ENCODE measurements at places on chromosomes 3 and 15. TPM values are rescaled to one million over a fixed set of nuclear protein-coding genes. Genes with fewer than 3 reads are reported as not detected.

The SEMA3G gene
- total RNA-seq, result 0.47 TPM

The RETNLB gene
- total RNA-seq, result not detected

The LNP1 gene
- total RNA-seq, result 4.7 TPM

GRCh38 chr3:45592830-45593707 lies 1.5 kb upstream of the LIMD1 start:
- H3K4me3 ChIP-seq, result peak overlapping the region; percentile 2
- no peaks in the 10 kb centered on the region for H3K36me3 ChIP-seq
- H3K27ac ChIP-seq, result peak overlapping the region; percentile 95
- no peaks in the 10 kb centered on the region for H3K27me3 ChIP-seq
- peak; percentile 89 for DNase-seq

DNA sequence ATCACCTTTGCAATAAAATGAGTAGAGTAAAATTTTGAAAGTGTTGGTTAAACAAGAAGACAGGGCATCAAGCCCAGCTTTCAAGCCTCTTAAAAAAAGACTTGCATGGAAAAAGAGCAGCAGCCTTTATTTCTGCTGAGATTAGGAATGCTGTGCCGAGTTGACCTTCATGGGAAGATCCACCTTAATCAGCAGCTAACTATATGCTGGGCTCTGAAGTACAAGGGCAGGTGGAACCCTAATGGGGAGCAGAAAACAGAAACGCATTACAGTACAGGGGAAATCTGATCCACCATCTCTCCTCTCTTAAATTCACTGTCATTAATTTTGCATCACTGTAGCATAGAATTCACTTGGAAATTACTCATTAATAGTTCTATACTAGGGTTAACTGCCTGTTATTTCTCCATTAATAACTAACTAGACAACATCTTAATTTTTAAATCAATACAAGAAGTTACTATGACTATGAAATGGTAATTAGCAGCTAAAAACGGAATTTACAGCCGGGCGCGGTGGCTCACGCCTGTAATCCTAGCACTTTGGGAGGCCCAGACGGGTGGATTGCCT lies 133.6 kb downstream of the GHSR start:
- no peaks in the 10 kb centered on the region for H3K27me3 ChIP-seq
- H3K27ac ChIP-seq, result no peak overlapping the region
- DNase-seq, result no peak
- H3K4me1 ChIP-seq, result no peaks in the 10 kb centered on the region
- H3K4me3 ChIP-seq, result no peak overlapping the region

- DNase-seq, result no peak
- H3K27me3 ChIP-seq, result no peaks in the 10 kb centered on the region
- no peaks in the 10 kb centered on the region for H3K4me1 ChIP-seq
- H3K36me3 ChIP-seq, result no peaks in the 10 kb centered on the region
- no peak overlapping the region for H3K27ac ChIP-seq
Measured at GRCh38 chr3:30354513-30354912, 251.9 kb upstream of the TGFBR2 start.

- DNase-seq, result no peak
- H3K4me1 ChIP-seq, result no peaks in the 10 kb centered on the region
- no peaks in the 10 kb centered on the region for H3K27me3 ChIP-seq
- no peak overlapping the region for H3K27ac ChIP-seq
- no peaks in the 10 kb centered on the region for H3K36me3 ChIP-seq
Measured at GRCh38 chr3:142709207-142709606, 14.6 kb upstream of the TRPC1 start.

DNA sequence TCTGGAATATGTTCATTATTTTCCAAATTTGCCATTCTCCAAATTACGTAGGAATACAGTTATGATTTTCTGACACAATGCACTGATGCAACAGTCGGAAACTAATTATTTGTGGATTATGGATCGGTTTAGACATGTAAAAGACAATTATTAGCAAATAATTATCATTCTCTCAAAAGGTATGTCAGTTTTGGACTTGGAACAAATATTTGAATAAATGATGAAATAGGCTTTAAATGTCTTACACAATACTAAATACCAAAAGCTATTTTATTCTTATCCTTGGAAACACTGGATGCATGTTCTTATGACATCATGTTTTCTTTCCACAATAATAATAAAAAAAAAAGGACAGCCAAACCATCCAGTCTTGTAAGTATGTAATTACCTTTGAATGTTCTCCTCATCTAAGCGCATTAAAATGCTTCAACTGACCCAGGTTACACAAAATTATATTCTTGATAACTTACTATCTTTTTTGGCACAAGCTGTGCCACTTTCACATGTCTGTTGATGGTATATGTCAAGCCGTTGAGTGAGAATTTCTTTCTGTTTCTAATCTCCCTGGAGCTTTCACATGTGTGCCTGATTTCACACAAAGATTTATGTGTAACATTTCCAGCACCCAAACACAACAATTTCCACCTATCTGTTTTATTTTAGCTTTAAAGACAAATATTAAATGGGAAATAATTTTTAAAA lies 238.5 kb upstream of the ZNF385D start:
- H3K27me3 ChIP-seq, result no peaks in the 10 kb centered on the region
- no peaks in the 10 kb centered on the region for H3K36me3 ChIP-seq
- no peak for DNase-seq
- H3K4me3 ChIP-seq, result no peak overlapping the region

GRCh38 chr15:65993236-65993635 lies 123.9 kb downstream of the RAB11A start:
- no peak overlapping the region for H3K4me3 ChIP-seq
- no peaks in the 10 kb centered on the region for H3K27me3 ChIP-seq
- H3K36me3 ChIP-seq, result no peaks in the 10 kb centered on the region
- DNase-seq, result no peak
- no peaks in the 10 kb centered on the region for H3K4me1 ChIP-seq

DNA sequence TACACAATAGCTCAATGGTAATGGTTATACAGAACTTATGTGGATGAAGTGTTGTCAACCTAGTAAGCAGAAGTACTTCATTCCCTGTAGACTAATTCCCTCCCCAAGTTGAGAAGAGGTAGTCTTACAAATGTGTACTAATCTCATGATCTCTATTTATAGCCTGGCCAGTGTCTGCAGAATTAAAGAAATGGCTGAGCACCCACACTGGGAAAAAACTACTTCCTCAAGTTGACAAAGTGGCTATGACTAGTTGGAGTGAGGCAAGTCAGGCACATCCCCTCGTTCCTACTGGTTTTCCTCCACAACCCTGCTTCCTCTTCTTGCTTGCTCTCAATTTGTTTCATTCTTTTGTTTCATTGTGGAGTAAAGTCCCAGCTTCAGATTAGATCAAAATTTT lies 566.7 kb upstream of the ZNF717 start:
- DNase-seq, result no peak
- H3K4me1 ChIP-seq, result no peaks in the 10 kb centered on the region
- no peak overlapping the region for H3K4me3 ChIP-seq

- DNase-seq, result peak; percentile 47
- H3K27ac ChIP-seq, result peak overlapping the region; percentile 72
- H3K27me3 ChIP-seq, result no peaks in the 10 kb centered on the region
- H3K4me3 ChIP-seq, result peak overlapping the region; percentile 86
Measured at GRCh38 chr15:29268706-29269484, 727 bp downstream of the NSMCE3 start.

- H3K27me3 ChIP-seq, result no peaks in the 10 kb centered on the region
- DNase-seq, result no peak
- H3K36me3 ChIP-seq, result no peaks in the 10 kb centered on the region
Measured at GRCh38 chr3:115518100-115518852, 105.0 kb upstream of the GAP43 start.

DNA sequence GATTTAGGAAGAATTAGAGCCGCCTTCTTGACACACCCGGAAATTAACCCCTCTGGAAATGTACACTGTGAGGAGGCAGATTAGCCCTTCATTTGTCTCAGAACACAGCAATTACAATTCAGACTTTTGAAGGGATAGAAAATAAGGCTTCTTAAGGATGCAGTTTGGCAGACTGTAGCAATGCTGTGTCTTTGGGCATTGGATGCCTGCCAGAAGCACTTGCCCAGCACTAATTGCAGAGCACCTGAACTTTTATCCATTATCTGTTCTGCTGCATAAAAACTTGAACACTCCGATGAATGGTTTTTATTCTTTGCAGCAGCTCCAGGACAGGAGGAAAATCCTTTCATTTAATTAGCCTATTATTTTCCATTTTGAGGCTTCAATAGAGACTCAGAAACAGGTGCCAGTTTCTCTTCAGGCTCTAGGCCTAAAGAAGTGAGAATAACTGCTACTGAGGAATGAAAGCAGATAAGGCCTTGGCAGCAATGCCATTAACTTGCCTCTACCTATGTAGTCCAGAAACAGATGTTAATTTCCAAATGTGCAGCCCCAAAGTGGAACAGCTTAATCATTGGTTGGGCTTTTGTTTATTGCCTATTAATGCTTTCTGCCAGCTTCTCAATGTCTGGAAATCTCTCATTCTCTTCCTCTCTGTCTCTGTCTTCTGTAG lies 418.5 kb downstream of the NSUN3 start:
- no peak overlapping the region for H3K27ac ChIP-seq
- DNase-seq, result no peak
- no peaks in the 10 kb centered on the region for H3K4me1 ChIP-seq
- no peaks in the 10 kb centered on the region for H3K27me3 ChIP-seq

- H3K36me3 ChIP-seq, result no peaks in the 10 kb centered on the region
- no peak for DNase-seq
- H3K4me1 ChIP-seq, result no peaks in the 10 kb centered on the region
- H3K27ac ChIP-seq, result no peak overlapping the region
- H3K4me3 ChIP-seq, result no peak overlapping the region
Measured at GRCh38 chr3:55367384-55367783, 119.7 kb downstream of the WNT5A start.

DNA sequence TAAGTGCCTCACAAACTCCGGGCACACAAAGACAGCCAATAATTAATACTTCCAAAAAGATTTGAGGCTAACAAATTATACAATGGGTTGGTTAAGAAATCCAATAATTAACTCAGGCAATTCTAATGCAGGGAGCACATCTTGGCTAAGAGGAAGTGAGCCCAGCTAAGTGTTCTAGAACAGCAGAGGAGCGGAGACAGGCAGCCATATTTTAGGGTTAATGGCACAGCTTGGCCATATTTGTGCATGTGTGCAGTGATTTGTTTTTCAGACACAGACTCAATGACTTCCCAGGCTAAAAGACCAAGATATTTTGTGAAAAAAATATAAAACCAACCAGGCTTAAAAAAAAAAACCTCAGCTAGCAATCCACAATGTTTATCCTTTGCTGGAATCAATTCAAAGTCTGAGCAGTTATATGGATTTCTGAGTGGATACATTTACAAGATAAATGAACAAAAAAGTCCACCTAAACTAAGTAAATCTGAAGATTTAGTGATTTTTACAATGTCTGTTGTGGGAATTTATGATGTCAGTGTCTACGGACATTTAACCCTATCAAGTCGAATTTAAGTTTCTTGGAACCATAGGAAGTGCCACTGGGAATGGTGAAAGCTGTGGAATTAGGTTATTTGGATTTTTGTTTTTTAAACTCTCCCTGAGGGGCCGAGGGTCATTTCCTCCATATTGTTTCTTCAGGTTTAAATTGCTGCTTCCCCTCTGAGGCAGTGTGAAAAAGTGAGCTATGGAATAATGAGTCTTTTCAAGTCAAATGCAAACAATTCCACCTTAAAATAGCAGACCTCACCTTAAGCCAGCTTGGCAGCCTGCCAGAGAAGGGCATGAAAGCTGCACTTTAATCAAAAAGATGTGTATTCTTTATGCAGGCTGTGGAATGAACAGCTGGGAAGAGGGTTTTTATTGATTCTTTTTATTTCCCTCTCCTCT lies 413.7 kb upstream of the TBL1XR1 start:
- H3K36me3 ChIP-seq, result no peaks in the 10 kb centered on the region
- H3K27ac ChIP-seq, result no peak overlapping the region
- no peaks in the 10 kb centered on the region for H3K27me3 ChIP-seq
- H3K4me3 ChIP-seq, result no peak overlapping the region

DNA sequence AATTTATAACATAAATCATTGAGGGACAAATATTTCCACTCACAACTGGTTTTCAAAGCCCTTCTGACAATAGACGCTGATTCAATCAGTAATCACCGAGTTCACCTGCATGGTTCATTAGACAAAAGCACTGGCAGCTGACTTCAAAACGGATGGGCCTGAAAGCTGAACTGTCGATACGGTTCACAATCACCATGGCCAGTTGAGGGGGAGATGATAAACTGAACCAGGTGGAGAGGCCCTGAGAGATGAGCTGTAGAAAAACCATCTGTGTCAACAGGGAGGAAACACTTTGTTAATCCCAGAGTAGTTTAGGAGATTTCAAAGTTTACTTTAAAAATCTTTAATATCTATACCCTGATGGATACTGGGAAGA lies 75.0 kb downstream of the PEX5L start:
- no peak for DNase-seq
- no peaks in the 10 kb centered on the region for H3K36me3 ChIP-seq
- H3K27me3 ChIP-seq, result no peaks in the 10 kb centered on the region
- no peak overlapping the region for H3K4me3 ChIP-seq
- H3K4me1 ChIP-seq, result no peaks in the 10 kb centered on the region

- H3K36me3 ChIP-seq, result no peaks in the 10 kb centered on the region
- no peaks in the 10 kb centered on the region for H3K27me3 ChIP-seq
- no peak for DNase-seq
- H3K4me3 ChIP-seq, result no peak overlapping the region
- no peak overlapping the region for H3K27ac ChIP-seq
Measured at GRCh38 chr3:28088811-28089526, 152.4 kb upstream of the CMC1 start.

DNA sequence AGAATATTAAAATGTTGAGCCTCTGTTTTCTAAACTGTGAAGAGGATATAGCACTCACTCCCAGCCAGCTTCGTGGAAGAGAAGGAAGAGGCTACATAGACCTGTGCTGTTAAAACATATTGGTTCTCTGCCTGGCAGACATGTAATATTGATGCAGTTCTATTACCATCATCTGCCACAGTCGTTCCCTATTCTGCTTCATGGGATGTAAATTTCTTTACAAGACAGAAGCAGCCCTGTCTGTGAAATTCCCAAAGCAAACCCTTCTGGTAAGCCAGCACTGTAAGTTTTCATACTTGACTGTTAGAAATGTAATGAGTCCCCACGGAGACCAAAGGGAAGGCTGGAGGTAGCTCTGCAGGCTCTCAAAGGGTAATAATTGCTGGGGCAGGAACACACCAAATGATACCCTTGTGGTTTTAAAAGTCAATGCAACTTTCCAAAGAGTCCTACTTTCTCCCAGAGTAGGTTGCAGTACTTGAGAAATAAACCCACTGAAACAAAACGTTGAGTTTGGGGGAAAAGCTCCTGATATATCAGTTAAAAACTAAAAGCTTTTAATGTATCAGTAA lies 129.9 kb upstream of the HES1 start:
- H3K36me3 ChIP-seq, result no peaks in the 10 kb centered on the region
- no peak for DNase-seq
- no peak overlapping the region for H3K27ac ChIP-seq
- H3K27me3 ChIP-seq, result no peaks in the 10 kb centered on the region
- peaks cover 6% of the 10 kb centered on the region for H3K4me1 ChIP-seq

DNA sequence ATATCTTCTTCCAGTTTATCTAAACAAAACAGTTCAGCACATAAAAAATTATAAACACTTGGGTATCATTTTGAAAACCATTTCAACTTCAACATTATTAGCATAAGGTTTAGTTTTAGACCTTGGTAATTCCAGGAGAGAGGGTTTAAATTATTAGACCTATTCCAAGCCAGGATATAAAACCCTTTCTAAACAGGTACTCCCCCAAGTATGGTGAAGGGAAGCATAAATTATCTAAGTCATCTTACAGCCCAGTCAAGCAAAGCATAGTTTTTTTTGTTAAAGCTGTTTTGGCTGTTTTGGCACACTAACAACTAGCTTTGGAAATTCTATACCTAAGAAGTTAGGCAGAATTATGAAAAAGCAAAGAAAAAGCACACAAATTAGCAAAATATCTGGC lies 87.3 kb downstream of the FBN1 start:
- H3K27me3 ChIP-seq, result no peaks in the 10 kb centered on the region
- no peaks in the 10 kb centered on the region for H3K36me3 ChIP-seq
- no peak overlapping the region for H3K27ac ChIP-seq
- DNase-seq, result no peak
- H3K4me3 ChIP-seq, result no peak overlapping the region
